ENCODE measurements at places on chromosomes 1 and 21.

GRCh38 chr1:42173961-42174735 lies 9.6 kb upstream of the GUCA2A start:
- no peak for DNase-seq

DNA sequence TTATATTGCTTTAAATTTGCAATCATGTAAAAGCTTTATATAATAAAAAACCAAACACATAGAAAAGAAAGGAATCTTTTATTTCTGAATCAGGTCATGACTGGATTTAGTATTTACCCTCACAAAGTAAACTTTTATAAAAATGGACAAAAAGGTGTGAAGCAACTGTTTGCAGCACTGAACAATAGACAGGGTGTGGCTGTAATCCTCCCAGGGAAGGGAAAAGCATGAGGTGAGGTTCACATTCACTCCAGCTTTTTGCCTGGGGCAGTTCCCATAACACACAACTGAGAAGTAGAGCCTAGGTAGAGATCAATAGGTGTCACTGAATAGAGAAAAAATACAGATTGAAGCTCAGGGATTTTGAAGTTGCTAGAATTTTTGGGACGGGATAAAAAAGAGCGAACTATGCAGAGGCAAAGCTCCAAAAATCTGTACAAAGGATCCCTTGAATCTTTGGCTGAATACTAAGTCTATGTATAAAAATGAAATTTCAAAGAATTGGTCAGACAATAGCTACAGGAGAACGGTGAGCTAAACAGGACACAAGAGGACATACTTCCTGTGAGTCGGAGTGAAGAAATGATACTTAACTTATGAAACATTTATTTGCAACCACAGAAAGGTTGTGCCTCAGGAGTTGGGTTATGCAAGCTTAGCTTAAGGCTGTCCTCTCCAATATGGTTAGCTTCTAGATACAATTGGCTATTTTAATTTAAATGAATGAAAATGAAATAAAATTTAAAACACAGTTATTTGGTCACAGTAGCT lies 162.0 kb upstream of the ZP4 start:
- no peak for DNase-seq

DNA sequence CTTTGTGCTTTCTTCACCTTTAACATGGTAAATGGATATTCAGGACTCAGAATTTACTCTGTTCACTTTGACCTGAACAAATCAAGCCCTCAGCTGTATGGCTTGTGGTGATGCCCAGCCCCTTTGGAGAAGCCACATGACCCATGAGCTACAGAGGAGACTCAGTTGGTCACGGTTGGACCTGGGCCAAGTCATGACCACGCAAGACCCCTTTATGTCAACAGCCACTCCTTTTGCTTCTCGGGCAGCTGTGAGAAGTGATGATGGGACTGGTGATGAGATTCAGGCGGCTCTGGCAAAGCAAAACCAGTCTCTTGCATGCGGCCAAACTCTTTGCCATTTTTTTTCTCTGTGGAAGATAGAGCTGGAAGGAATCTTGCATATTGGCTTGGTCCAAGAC lies 96.5 kb upstream of the AJAP1 start:
- DNase-seq: no peak

- DNase-seq: no peak
Observed at GRCh38 chr1:113118266-113118665, 45.3 kb downstream of the LRIG2 start.

- no peak for DNase-seq
Observed at GRCh38 chr1:182723200-182723599, 38.8 kb upstream of the RGS8 start.

DNA sequence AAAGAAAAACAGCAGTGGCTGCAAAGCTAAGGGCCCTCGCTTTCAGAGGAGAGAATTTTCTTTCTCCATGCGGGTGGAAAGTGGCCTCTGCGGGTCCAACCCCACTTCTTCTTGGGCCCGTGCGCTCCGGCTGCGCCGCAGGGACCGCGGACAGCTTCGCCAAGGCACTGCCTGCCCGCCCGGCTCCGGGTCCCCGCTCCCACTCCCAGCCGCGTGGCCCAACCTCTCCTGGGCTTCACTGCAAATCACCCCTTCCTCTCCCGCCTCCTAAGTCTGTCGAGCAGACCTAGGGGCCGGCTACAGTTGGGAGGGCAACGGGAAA lies 1.0 kb upstream of the RUNX3 start:
- DNase-seq: no peak

DNA sequence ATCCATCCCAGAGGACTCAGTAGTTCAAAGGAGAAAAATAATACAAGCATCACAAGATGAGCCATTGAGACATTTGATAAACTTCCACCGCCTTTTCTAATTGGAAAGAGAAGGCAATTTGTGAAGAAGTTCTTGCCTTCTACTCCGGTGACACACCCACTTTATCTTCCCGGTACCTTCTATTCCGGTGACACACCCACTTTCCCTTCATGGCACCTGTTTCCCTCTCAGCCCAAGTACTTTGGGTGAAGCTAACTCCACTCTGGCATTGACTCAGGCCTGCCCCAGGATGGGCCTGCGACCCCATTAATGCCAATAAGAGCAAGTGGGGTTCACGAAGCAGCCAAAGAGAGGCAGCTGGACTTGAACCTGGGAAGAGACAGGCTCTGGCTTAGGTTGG lies 38.2 kb downstream of the CLDN14 start:
- no peak for DNase-seq

DNA sequence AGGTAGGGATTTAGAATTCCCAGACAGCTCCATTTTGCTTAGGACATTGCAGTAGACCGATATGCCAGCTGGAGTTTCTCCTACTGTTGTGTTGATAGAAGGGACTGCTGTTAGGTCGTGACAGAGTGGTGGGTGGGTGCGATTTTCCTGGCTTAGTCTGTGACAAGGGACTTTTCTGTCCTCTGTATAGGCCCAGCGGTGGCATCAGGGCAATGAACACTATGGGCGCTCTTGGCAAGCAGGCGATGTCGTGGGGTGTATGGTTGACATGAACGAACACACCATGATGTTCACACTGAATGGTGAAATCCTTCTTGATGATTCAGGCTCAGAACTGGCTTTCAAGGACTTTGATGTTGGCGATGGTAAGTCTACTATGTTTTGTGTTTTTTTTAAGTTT lies 321.8 kb downstream of the ZP4 start:
- no peak for DNase-seq

GRCh38 chr1:217435204-217435603 lies 195.7 kb downstream of the GPATCH2 start:
- no peak for DNase-seq

- DNase-seq: no peak
Observed at GRCh38 chr1:88799491-88799890, 91.9 kb downstream of the GTF2B start.

DNA sequence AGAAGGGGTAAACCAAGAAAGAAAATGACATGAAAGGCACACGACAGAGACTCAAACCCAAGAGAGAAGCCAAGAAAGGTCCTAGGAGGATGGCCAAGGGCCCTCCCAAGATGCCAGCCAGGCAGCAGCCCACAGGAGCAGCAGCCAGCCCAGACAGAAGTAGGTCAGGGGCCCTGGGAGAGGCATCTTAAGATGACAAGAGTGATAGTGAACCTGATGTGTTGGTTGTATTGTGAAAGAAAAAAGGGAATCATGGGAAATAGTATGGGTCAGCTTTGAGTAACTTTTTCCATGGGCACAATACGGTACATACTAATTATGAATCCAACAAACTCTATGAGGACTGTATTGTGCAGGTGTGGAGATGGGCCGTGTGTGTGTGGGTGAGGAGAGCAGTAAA lies 3.3 kb downstream of the CCSAP start:
- DNase-seq: no peak

DNA sequence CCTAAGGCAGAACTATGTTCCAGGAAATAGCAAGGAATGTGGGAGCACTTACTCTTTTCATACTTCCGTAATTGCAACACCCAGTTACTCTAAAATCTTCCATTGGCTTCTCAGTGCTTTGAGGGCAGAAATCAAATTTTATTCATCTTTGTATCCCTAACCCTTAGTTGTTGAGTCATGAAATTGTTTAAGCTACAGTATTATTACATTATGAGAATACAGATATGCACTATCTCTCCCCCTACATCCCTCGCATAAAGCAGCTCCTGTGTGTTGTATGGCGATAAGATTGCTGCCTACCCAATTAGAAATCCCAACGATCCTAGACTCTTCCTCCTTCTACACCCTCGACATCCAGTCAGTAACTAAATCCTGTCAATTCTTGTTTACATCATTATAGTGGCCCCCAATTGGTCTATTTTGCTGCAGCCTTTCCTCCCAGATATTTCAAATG lies 2.6 kb downstream of the AIDA start:
- no peak for DNase-seq

DNA sequence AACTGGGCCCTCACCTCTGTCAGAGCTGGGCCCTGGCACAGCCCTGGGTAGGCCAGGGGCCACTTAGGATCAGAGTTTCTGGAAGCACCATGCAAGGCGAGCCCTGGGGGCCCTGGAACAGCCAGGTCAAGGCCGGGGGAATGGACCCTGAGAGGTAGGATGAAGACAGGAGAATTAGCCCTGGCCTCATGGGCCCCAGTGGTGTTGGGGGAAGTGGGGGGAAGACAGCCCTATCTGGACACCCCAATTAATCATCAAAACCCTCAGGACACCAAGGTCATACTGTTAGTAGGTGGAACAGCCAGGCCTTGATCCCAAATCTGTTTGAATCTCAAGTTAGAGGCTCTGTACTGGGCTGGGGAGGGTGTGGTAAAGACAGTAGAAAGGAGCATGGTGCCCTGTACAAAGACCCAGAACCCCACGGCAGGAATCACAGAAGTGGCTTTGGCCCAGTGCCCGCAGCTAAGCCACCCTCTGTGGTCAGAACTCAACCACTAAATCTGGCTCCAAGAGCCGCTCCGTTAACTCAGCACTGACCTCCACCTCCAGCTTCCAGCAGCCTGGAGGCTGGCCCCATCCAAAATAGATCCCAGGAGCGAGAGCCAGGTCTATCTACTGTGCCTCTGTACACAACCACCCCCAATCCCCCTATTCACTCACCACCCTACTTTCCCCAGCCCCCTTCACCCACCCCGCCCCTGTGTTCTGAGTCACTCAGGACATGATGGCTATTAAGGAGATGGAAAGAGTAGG lies 14.0 kb upstream of the TRIM63 start:
- DNase-seq: no peak

DNA sequence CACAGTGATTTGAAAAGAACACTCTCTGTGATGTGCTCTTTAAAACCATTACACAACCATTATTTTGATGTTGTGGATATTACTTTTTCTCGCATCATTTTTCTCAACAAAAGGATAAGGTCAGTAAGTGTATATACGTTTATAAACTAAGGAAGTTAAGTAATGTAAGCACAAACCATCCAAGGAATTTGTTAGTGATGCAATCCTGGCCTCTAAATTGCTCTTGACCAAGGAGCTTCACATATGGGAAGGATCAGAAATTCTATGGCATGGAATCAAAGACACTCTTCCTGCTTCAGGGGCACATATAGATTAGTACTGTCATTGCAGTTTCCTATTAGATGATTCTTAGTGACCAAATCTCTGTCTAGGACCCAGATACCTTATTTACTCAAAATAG lies 3.6 kb upstream of the PPP2R5A start:
- DNase-seq: no peak

GRCh38 chr1:181151378-181152326 lies 63.2 kb downstream of the IER5 start:
- DNase-seq: no peak

DNA sequence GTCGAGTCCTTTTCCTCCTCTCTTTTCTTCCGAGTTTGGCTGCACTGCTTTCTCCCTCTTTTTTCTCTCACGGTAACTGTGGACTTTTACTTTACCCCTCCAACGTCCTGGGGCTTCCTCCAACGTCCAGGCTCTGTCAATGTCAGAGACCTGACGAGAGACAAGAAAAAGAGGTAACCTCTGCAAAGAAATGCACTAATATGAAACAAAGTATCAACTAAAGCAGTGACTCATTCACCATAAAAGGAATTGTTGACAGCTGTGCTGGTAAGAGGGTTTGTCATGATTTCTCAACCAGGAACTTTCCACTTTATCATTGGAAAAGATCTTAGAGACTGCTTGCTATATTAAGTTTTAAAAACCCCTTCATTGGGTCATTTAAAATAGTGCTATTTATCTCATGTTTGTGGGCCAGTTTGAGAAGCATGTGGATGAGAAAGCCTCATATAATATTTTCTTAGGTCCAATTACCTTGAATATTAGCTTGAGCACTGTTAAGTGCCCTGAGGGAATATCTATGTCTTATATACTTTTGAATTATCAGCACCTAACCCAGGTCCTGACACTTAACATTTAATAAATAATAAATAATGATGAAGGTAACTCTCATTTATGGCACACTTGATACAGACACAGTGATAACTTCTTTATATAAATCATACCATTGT lies at the start of gene GBP2:
GBP2 (minus strand) TSS at position 202 of the 668 bp plus-strand sequence. CDS start 4,148 bp downstream, outside the sequence.
- no peak for DNase-seq

- DNase-seq: no peak
Observed at GRCh38 chr1:6424619-6425593, at the start of gene ESPN. Gene ESPN, plus strand, starts transcription at chr1:6424776. Its CDS starts 180 bp downstream, at chr1:6424956.

DNA sequence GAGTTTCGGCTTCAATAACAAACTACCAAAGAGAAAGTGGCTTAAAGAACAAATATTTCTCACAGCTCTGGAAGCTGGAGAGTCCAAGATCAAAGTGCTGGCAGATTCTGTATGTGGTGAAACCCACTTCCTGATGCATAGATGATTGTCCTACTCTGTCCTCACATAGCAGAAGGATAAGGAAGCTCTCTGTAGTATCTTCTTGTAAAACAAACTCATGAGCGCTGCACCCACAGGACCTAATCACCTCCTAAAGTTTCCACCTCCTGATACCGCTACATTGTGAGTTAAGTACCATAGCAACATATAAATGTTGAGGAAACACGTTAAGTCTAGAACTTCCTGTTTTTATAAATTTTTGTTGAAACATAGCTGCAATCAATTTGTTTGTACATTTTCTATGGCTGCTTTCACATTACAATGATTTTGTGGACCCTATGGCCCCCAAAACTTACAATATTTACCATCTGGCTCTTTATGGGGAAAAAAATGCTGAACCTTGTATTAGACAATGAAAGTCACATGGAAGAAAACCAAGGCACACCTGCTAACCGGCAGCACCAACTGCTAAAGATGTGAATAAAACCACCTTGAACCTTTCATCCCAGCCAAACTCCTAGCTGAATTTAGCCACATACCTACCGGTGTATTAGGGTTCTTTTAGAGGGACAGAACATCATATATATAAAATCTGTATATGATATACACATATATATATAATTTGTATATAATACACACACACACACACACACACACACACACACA lies 1423.4 kb downstream of the NCAM2 start:
- DNase-seq: no peak

GRCh38 chr1:92655197-92655801 lies 129.6 kb downstream of the EVI5 start:
- no peak for DNase-seq

- DNase-seq: no peak
Observed at GRCh38 chr1:228976316-228976715, 241.0 kb downstream of the RHOU start.

- no peak for DNase-seq
Observed at GRCh38 chr1:113353580-113353979, 36.7 kb upstream of the MAGI3 start.

GRCh38 chr1:223780318-223780717 lies 65.4 kb downstream of the TP53BP2 start:
- no peak for DNase-seq
